ENCODE measurements at places on chromosomes 1 and 21.

DNA sequence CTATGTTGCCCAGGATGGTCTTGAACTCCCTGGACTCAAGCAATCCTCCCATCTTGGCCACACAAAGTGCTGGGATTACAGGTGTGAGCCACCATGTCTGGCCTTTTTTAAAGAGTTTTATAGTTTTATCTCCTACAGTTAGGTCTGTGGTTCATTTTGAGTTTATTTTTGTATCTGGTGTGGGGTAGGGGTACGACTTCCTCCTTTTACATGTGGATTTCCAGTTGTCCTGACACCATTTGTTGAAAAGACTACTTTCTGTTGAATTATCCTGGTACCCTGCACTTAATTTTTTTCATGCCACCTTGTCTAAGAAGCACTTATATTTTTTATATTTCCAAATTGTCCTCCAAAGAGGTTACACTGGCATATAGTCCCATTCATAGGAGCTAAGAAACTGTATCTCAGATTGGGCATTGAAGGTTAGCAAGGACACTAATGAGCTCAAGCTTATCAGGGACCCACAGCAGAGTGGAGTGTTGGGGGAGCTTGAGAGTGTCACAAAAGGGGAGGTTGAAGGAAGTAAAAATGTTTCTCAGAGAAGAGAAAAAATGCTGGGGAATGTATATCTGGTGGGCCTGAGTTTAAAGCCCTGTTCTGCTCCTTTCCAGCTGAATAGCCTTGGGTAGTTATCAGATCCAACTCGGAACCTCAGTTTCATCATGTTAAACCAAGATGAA is 23.4 kb upstream of the MEF2D start:
- DNase-seq = no peak

DNA sequence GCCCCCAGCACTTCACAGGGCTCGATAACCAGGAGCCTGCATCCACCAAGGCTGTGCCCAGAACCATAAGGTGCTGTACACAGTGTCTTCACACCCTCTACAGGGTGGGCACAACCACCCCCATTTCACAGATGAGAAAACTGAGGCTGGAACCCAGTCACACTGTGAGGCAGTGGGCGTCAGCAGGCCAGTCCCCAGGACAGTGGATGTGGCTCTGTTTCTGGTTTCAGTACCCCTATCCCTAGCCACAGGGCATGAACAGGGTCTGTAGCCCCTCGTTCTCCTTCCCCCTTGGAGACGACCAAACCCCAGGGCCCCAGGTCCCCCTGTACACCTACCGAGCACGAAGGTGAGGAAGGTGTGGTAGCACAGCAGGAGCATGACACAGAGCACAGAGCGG is 27.6 kb downstream of the TTC39A start:
- no peak for DNase-seq

GRCh38 chr1:226987179-226987536 is 47.1 kb downstream of the COQ8A start:
- no peak for DNase-seq

- DNase-seq = peak; percentile 46
These were observed 63.9 kb upstream of the EFHD2 start for GRCh38 chr1:15345705-15346345.

- no peak for DNase-seq
These were observed 81.6 kb upstream of the IVNS1ABP start for GRCh38 chr1:185398599-185398998.

DNA sequence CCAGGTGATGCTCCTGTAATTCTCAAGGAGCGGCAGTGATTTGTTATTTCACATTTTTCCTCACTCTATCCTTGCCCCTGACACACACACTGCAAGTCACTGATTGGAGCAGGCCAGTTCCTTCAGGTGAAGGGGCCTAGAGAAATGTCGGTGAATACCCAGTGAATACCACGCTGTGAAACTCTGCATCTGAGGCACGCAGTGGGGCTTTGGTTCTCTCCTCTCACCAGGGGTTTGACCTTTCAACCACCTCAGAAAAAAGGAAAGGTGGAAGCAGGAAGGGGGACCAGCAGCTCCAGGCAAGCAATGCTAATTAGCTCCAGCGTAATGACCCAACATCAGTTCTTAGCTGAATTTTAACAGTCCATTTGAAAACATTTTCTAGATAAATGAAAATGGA is 532 bp upstream of the FAM177B start:
- DNase-seq = no peak

DNA sequence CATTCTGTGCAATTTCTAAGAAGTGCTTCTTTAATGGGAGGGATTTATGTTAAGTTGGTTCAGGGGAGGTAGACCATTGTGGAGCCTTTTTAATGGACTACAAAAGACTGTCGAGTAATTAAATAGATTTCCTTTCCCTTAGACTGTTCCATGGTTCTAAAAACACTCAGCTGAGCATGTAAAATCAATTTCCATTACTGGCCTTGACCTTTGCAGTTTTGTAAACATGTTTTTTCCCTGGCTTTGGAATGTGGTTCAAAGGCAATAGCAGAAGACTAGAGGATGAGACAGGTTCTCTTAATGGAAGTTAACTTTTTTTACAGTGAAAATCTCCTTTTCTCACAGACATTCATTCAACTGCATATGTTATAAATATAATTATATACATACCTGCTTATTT is 37.6 kb upstream of the BTG3 start:
- DNase-seq = no peak
